ENCODE measurements at places on chromosomes 1 and 21. TPM values are rescaled to one million over a fixed set of nuclear protein-coding genes. Genes with fewer than 3 reads are reported as not detected.

Gene CAPZB
- total RNA-seq = 414 TPM

Gene RNU1-1
- 3,428 TPM for total RNA-seq

Gene LMOD1
- total RNA-seq = not detected

Gene TSPEAR
- not detected for total RNA-seq

Gene SLC45A1
- total RNA-seq = 0.62 TPM

Gene TATDN3
- 9.9 TPM for total RNA-seq

Gene HOOK1
- 8.2 TPM for total RNA-seq

- H3K4me3 ChIP-seq = no peak overlapping the region
- no peaks in the 10 kb centered on the region for H3K4me1 ChIP-seq
- peaks cover 11% of the 10 kb centered on the region for H3K36me3 ChIP-seq
- no peak overlapping the region for H3K27ac ChIP-seq
- DNase-seq = no peak
These were observed 27.3 kb downstream of the JMJD4 start for GRCh38 chr1:227707846-227708245.

DNA sequence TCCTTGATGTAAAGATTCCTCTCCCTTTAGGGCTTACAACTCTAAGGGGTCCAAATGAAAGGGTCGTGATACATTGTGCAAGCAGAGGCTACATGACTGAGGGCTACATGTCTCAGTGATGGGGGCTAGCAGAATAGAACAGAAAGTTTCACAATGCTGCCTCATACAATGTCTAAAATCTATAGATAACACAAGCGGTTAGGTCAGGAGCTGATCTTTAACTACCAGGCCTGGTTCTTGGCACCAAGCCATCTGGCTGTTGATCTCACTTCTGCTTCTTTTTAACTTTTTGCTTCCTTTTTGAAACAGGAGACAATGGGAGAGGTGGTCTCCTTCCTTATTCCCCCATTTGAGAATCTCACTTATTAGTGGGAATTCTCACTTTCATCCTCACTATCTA is 710.2 kb downstream of the AMY1C start:
- no peak for DNase-seq
- no peak overlapping the region for H3K27ac ChIP-seq
- no peaks in the 10 kb centered on the region for H3K36me3 ChIP-seq
- peaks cover 1% of the 10 kb centered on the region for H3K27me3 ChIP-seq

GRCh38 chr1:217275655-217276398 is 355.1 kb downstream of the GPATCH2 start:
- H3K36me3 ChIP-seq = no peaks in the 10 kb centered on the region
- H3K27ac ChIP-seq = no peak overlapping the region
- no peak overlapping the region for H3K4me3 ChIP-seq
- H3K4me1 ChIP-seq = no peaks in the 10 kb centered on the region
- DNase-seq = no peak
- H3K27me3 ChIP-seq = peaks cover 2% of the 10 kb centered on the region

GRCh38 chr1:204523605-204524215 is 7.5 kb downstream of the MDM4 start:
- H3K4me3 ChIP-seq = peak overlapping the region; percentile 77
- peaks cover 40% of the 10 kb centered on the region for H3K36me3 ChIP-seq
- DNase-seq = no peak

- peaks cover 3% of the 10 kb centered on the region for H3K27me3 ChIP-seq
- DNase-seq = no peak
- H3K4me1 ChIP-seq = peaks cover 3% of the 10 kb centered on the region
- H3K27ac ChIP-seq = peak overlapping the region; percentile 26
- H3K4me3 ChIP-seq = no peak overlapping the region
These were observed 25.3 kb upstream of the FAAH start for GRCh38 chr1:46368791-46369190.

- H3K27me3 ChIP-seq = peaks cover 1% of the 10 kb centered on the region
- H3K36me3 ChIP-seq = no peaks in the 10 kb centered on the region
- H3K4me1 ChIP-seq = no peaks in the 10 kb centered on the region
- no peak overlapping the region for H3K4me3 ChIP-seq
These were observed 541.6 kb upstream of the CAMK1G start for GRCh38 chr1:209041927-209042326.

GRCh38 chr1:244209955-244210354 is 158.9 kb downstream of the ZBTB18 start:
- H3K27me3 ChIP-seq = peaks cover 2% of the 10 kb centered on the region
- peak overlapping the region; percentile 15 for H3K4me3 ChIP-seq
- H3K4me1 ChIP-seq = peaks cover 7% of the 10 kb centered on the region
- H3K36me3 ChIP-seq = no peaks in the 10 kb centered on the region

- no peak for DNase-seq
- no peaks in the 10 kb centered on the region for H3K36me3 ChIP-seq
These were observed 510.4 kb upstream of the ZP4 start for GRCh38 chr1:238401144-238401543.

DNA sequence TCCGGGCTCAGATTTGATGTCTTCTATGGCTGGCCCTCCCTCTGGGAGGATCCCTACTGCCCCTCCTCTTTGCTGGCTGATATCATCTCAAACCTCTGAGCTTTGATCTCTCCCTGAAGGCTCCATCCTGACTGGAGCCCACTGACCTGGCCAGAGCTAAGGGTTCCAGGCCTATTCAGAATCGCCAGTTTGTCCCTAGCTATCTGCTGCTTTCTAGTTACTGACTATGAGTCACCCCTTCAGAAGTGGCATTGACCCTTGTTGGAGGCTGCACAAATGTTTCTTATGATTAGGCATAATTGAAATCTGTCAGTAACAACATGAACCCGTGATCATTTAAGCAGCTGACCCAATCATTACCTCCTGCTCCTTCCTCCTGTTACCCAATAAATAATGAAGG is 87.1 kb downstream of the ABCA4 start:
- H3K4me3 ChIP-seq = no peak overlapping the region
- H3K36me3 ChIP-seq = peaks cover 37% of the 10 kb centered on the region
- no peaks in the 10 kb centered on the region for H3K27me3 ChIP-seq
- DNase-seq = no peak
- H3K27ac ChIP-seq = no peak overlapping the region

DNA sequence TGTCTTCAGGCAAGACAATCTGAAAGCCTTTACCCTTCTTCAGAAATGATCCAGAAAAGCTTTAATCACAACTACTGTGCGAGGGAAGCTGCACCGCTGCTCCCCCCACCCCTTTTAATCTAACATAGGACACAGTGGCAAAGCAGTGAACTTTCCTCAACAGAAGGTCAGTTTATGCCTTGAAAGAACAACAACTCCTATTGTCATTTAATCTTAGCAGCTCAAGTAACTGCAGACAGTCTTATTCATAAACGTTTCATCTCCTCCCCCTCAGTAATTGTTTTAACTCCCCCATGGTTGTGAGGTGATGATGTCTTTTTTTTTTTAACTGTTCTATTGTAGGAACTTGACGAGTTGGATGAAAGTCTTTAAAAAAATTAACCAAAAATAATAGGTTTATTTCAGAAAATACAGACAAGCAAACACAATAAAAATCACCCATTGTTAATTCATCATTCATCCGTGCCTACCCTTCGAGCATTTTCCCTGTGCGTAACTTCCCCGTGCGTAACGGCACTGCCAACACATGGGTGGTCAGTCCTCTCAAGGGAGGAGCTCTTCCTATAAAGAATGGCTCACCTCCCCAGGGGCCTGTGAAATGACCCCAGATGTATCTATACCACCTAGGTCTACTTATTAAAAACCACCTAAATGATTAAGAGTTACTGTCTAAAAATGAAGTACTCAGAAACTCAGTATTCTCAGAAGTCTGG is 3.3 kb upstream of the ADAR start:
- peaks cover 23% of the 10 kb centered on the region for H3K4me1 ChIP-seq
- no peak for DNase-seq
- peaks cover 5% of the 10 kb centered on the region for H3K27me3 ChIP-seq

DNA sequence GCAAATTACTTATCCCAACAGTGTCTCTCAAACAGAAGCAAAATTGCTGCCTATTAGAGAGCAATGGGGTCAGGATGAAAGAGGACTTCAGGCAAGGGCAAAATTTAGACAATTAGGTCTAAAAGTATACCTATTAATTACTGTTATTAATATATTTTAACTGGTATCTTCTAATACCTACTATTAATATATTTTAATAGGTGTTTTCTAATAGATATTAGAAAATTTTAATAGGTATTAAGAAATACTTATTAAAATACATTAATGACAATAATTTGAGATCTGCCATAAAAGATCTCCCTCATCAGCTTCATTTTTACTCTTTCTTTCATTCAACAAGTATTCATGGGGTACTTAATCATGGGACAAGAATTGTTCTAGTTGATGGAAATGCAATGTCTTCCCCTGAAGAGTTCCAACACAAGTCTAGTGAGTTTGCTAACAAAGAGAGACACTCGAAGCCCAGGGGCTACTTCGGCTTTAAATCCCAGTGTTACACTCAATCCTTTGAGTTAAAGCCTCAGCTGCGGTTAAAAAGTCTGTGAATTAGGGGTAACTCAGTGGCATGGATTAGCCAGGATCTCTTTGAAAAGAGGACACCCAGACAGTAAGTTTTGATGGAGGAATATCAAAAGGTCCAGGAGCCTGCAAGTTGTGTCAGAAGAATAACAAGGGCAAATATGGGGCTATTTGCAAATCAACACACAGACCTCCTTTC is 44.1 kb downstream of the STYXL2 start:
- no peak overlapping the region for H3K27ac ChIP-seq
- peaks cover 4% of the 10 kb centered on the region for H3K4me1 ChIP-seq
- H3K36me3 ChIP-seq = no peaks in the 10 kb centered on the region
- no peak for DNase-seq

- DNase-seq = no peak
- peaks cover 11% of the 10 kb centered on the region for H3K4me1 ChIP-seq
- no peaks in the 10 kb centered on the region for H3K36me3 ChIP-seq
These were observed 106.2 kb downstream of the TOMM20 start for GRCh38 chr1:235022341-235022980.

DNA sequence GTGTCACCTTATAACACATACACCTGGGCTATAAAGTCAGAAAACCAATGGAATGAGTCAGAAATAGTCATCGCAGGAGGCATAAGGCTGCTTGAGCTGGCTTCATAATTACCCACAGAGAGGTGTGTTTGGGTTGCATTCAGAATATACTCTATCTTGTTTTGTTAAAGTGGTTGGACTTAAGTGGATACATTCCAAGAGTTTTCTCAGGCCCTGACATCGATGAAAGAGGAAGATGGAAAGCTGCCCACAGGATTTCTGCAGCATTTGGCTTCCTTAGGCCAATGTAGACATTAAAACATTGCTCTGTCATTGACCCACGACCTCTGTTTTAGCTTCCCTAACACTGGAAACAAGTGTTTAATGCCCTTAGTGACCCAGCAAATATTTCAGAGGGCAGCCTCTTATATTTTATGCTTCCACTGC is 18.6 kb upstream of the BCL10 start:
- no peaks in the 10 kb centered on the region for H3K36me3 ChIP-seq
- H3K27me3 ChIP-seq = peaks cover 1% of the 10 kb centered on the region
- H3K4me3 ChIP-seq = no peak overlapping the region
- no peak overlapping the region for H3K27ac ChIP-seq
